ENCODE measurements at places on chromosomes 12 and 14.
A peak's percentile ranks its signal among the peaks of the same experiment; 100 is the strongest.

- no peak for DNase-seq
These were observed 820.7 kb upstream of the FBXO33 start for GRCh38 chr14:40252817-40253447.

DNA sequence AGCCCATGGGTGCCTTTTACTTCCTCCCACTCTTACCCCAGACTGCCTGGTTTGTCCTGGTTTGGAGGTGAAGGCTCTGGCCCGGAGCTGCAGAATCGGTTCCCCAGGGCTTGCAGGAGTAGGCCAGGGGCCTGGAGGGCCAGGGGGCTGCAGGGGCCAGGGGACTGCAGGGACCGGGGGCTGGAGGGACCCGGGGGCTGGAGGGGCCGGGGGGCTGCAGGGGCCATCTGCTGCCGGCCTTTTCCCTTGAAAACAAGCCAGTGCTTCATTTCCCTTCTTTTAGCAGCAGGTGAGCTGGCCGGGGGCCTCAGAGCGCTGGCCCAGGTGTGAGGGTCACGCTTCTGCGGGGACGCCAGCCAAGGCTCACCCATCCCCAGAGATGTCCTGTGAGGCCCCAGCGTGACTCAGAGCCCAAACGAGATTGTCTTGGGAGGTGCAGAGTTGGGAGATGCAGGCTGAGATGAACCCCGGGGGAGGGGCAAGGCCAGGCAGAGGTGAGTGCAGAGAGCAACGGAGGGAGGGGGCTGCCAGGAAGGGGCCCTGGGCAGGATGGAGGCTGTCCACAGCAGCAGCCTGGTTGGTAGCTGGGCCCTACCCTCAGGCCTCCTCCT, 154.9 kb downstream of the KIF26A start:
- no peak for DNase-seq

DNA sequence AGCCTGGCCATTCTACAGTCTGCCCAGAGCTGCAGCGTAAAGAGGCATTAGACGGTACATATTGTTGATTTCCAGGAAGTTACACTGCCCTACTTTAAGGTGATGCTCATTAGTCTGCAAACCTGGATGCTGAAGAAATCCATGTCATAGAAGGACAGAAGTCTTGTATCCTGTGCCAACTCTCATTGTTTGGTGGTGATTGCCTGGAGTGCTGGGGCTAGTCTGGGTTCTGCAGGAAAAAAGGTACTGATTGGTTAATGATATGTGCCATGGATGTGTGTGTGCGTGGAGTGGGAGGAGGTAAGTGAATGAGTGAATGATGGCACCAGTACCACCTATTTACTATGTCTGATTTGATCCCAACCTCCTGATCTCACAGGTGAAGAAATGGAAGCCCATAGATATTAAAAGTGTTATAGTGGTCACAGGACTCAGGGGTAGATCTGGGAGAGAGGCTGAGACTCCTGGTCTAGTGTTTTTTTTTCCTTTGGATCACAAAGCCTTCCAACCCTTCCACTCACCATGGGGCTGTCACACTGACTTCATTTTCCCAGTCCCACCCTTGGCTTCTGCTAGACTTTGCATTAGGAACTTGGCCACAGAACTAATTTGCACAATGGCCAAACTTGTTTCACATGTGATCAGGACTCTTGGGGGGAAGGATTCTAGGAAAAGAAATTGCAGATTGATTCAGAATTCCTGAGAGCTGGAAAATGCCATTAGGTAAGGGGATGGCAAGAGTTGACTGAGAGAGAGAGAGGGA, 96.1 kb downstream of the TMX1 start:
- no peak for DNase-seq

- DNase-seq, result no peak
These were observed 237.8 kb downstream of the SPTSSA start for GRCh38 chr14:34224221-34224620.

DNA sequence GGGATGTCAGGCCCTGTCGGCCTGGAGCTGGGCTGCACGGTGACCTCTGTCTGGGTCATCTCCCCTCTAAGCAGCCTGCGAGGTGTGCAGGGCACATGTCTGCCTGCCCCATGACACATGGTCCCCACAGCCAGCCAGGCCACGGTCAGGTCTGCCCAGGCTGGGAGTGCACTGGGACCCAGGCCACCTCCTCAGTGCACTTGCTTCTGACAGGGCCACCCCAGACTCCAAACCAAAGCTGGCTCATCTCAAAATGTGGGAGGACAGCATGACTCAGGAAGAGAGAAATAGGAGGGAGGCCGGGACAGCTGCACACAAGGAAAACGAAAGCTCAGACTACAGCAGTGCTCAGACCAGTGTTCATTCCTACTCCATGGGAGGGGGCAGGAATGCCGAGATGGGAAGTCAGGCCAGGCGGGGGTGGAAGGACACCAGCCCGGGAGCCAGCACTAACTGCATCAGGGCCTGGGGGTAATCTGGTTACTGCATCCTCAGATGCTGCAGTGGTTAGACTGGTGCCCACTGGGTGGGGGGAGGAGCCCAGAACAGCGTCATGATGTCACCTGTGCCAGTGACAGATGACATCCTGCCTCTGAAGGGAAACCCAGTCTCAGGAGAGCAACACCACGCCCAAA, 4.0 kb downstream of the P2RX2 start:
- DNase-seq, result no peak

DNA sequence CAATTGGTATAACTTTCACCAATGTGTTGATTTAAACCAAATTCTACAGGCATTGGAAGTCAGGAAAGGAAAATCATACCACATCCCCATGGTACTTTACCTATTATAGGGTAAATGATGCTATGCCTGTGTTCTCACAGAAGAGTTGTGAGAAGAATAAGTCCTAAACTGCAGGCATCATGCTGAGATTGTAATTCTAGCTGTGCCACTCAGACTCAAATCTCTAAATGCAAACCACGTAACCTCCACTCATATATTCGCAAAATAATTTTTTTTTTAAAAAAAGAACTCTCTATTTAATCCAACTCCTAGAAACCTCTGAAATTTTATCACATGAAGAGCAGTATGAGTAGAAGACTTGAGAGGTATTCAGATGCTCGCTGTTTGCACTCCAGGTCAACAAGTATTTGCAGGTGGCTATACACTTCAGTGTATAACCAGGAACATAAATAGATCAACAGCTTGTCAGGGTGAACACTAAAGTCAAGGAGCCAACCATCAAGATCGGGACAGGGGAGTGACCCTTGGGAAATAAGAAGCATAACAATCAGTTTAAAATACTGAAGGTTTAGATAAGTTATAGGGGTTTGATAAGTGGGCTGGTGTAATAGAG, 110.1 kb downstream of the SLC25A21 start:
- no peak for DNase-seq

DNA sequence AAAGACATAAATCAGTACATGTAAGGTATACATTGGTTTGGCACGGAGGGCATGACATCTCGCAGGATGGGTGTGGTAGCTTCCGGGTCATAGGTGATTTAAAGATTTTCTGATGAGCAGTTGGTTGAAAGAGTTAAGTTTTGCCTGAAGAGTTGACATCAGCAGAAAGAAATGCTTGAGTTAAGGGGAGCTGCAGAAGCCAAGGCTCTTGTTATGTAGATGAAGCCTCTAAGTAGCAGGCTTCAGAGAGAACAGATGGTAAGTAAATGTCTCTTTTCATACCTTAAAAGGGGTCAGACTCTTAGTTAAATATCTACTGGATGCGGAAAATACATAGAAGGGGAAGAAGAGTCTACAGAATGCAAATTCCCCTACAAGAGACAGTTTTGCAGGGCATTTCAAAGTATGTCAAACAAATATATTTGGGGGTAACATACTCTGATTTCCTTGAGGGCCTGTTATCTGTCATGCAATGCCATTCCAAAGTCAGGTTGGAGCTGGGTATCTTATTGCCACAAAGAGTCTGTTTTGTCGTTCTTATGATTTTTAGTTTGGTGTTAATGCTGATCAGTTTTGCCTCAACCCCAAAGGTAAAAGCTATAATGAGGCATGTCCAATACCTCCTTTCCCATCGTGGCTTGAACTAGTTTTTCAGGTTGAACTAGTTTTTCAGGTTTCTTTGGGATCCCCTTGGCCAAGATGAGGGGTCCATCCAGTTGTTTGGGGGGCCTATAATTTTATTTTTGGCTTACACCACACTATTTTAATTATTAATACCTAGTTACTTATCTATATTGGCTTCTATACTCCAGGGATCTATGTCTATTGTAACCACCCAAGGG, 67.0 kb downstream of the PTHLH start:
- no peak for DNase-seq

DNA sequence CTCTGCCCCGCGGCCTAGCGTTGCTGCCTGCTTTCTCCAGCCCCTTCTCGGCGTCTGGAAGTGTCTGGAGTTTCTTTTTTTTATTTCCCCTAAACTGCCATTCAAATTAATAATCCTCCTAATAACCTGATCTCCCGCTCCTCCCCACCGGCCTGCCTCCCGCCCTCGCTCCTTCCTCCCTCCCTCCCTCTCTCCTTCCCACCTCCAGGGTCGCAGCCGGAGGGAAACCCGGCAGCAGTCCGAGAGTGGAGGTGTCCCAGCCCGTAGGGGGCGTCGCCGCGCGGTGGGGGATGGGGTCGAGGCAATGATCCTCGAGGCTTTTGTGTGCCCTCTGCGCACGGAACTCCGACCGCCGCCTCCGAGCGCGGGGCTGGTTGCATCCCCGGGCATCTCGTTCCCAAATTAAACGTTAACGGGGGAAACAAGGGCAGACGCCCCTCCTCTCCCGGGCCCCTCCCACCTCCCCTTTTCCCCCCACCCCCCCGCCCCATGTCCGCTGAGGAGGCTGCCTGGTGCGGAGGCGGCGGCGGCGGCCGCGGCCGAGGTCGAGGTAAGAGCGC, 1.0 kb upstream of the SOCS2 start:
- no peak for DNase-seq

- no peak for DNase-seq
These were observed 536 bp upstream of the WNT1 start for GRCh38 chr12:48977290-48978281.

- DNase-seq, result peak; percentile 94
These were observed 41.4 kb upstream of the MANSC4 start for GRCh38 chr12:27821259-27821973.

GRCh38 chr14:68758301-68758700, 34.6 kb downstream of the ZFP36L1 start:
- DNase-seq, result no peak
